Hypothalamus (tissue), 51 donors: ENCODE measurements at places on chromosomes 4 and X.

DNA sequence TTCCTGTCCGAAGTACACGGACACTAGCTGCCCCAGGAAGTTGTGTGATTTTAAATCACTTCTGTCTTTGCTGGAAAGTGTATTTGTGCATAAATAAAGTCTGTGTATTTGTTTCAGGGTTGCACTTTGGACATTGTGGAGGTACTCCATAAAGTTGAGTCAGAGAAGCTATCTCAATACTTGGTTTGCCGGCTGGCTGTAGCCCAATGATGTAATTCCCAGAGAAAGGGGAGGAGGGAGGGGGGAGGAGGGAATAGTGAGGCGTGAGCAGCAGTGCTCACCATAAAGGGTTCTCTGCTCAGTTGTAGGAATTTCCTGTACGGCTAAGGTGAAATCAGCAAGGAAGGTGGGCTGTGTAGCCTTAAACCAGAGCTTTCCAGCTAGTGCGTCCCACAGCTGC lies 7.5 kb downstream of the APEX2 start:
- no peak for DNase-seq

GRCh38 chr4:67779631-67780030 lies 25.4 kb upstream of the GNRHR start:
- DNase-seq, result no peak

DNA sequence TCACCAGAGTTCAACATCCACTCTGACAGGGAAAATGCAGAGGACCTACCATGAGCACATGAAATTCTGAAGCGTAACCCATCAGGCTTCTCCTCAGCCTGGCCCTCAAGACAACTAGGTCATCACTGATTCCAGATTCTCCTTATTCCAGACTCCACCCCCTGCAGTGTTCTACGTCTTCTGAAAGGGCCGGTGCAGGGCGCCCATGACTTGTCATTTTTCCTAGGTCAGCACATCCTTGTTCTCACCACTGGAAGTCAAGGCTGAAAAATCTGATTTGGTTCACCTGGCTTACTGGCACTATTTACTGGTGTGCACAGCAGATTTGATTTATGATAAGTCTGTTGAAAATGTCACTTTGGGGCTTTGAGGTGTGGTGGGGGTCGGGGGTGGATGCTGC lies 140.9 kb upstream of the KLF3 start:
- no peak for DNase-seq

DNA sequence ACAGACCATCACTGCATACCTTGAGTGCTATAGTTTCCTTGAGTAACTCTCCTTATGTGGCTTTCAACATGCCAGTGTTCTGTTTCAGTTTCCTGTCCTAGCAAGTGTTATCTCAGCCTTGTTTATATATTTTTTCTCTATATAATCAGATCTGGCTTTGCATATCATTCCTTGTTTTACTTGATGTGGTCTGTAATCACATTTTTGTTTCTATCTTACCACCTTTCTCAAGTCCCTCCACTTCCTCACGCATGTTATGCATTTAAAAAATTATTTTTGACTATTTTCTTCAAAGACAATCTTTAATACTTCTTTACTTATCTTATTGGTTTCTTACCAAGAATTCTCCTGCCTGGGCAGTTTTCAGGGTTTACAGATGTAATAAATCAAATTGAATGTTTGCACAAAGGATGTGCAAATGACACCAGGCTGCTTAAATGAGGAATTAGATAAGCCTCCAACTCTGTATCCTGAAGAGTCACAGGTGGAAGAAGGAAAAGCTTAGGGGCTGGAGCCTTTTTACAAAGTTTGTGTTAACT lies 351.2 kb downstream of the BMPR1B start:
- DNase-seq, result no peak

GRCh38 chrX:46070421-46070820 lies 474.8 kb downstream of the ZNF674 start:
- no peak for DNase-seq

DNA sequence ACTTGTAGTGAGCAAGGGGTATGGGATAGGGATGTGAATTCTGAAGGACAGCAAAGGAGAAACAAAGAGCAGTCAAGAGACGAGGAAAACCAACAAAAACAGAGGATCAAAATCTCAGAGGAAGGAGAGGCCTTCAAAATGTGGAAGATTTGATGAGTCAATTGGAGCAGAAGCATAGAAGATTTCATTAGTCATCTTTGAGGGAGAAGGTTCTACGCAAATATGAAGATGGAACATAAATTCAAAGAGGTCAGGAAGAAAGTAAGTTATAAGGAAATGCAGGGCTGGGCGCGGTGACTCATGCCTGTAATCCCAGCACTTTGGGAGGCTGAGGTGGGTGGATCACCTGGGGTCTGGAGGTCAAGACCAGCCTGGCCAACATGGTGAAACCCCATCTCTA lies 35.4 kb downstream of the MID2 start:
- no peak for DNase-seq

- no peak for DNase-seq
Measured at GRCh38 chr4:41957634-41958033, 22.4 kb downstream of the TMEM33 start.

DNA sequence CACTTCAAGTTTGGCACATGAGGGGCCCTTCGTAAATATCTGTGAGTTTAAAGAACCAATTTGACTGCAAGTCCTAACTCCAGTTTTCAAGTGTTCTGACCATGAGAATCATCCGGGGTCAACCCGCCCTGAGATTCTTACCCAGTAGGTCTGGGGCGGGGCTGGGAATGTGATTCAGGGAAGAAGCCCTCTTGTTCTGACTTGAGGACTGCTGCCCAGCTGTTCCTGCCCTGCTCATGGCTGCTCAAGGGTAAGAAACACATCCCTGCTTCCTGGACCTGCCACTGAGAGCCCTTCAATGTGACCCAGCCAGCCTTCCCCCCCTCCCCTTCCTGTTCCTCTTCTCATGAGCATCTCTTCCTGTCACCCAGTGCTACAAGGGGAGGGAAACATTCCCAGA lies 92.7 kb upstream of the PGRMC2 start:
- DNase-seq, result no peak

DNA sequence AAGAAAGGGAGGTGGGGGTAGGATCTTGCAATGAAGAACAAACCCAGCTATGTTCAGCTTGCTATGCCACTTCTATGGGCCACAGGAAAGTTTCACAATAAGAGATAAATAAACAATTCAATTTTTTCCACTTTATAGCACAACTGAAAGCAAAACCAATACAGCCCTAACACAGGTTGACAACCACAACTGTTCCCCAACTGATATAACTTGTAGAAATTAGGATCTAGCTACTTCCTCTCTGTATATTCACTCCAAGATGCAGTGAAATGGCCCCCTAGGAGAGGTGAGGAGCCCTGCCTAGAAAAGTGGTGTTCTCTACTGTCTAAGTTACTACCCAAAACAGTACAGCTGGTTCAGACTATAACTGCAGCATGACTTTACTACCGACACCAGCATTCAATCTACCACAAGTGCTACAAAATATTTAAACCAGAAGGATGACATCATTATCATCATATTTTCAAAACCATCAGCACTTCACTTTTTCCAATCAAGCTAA lies 77.0 kb downstream of the FBXW7 start:
- no peak for DNase-seq

- no peak for DNase-seq
Measured at GRCh38 chrX:76434103-76434741, 6.7 kb downstream of the MAGEE1 start.

GRCh38 chr4:174716986-174717770 lies 111.9 kb downstream of the GLRA3 start:
- DNase-seq, result no peak

DNA sequence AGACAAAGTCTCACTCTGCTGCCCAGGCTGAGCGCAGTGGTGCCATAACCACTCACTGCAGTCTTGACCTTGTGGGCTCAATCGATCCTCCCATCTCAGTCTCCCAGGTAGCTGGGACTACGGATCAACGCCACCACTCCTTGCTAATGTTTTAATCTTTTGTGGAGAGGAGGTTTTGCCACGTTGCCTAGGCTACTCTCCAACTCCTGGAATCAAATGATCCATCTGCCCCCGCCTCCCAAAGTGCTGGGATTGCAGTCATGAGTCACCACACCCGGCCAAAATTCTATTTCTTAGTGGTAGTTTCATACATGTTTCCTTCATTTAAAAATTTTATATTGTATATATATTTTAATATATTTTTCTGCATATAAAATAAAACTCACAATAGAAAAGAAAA lies 125.8 kb upstream of the CLNK start:
- no peak for DNase-seq

DNA sequence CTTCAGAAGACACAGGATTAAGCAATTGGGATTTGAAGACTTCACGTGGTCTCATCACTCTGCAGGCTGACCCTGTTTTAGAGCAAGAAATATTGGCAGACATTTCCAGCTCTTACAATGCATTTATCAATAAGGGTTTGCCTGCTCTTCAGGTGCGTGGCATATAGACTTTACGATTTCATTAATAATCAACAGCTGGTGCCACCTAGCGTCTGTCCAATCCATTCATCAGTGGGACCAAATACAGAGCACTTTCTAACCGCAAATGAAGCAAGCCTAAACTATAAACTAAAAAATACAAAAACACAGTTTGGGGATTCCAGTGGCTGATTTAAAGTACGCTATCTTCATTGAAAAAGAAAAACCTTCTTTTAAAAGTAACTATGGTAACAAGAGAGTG lies 125.4 kb upstream of the DMD start:
- no peak for DNase-seq

GRCh38 chr4:114192854-114193253 lies 213.4 kb upstream of the ARSJ start:
- no peak for DNase-seq

DNA sequence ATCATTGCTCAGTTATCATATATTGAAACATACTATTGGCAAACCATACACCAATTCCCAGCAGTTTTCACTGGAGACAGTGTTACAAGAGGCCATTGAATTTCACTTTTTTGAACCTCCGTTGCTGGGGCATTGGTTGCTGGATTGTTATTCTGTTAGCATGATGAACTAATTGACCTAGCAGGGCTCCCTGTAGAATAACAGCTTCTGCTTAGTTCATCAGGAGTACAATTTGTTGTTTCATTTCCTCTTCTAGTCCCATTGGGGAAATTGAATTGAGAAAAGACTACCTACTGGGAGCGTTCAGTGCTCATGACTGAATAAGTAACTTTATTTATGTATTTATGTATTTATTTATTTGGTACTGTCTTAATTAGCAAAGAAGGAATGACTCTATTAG lies 151.6 kb downstream of the SLIT2 start:
- no peak for DNase-seq

GRCh38 chrX:147875866-147876596 lies 35.7 kb upstream of the FMR1 start:
- DNase-seq, result no peak

GRCh38 chr4:183098723-183099536 lies at the start of gene WWC2:
WWC2 (plus strand) TSS chr4:183099257; CDS start chr4:183099492, 235 bp downstream.
- DNase-seq, result peak; percentile 82

DNA sequence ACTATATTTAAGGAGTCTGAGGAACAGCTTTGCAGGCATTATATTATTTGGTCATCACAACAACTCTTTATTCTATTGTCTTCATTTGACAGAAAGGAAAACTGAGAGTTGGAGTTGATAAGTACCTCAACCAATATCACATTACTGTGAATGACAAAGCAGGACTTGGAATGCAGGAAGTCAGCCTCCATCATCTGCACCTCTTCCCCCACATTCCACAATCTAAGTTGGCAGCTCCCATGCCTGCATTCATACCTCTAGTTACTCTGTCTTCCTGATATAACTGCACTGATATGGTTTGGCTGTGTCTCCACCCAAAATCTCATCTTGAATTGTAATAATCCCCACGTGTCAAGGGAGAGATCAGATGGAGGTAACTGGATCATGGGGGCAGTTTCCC lies 356.7 kb downstream of the GALNTL6 start:
- DNase-seq, result no peak

DNA sequence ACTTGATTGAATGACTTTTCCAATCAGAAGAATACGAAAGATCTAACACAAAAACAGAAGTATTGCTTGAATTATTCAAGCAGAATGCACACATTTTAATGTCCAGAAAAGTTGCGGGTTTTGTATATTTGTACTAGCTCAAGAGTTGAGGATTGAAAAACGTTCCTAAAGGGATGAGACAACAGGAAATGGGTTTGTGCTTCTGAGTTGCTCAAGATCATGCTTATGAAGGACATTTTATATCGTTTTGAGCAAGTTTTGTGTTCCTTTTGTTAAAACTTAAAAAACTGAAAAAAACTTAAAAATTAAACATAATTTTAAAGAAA lies 353 bp upstream of the SMIM10 start:
- no peak for DNase-seq

- no peak for DNase-seq
Measured at GRCh38 chrX:47817421-47817820, 19.3 kb upstream of the ZNF81 start.

GRCh38 chr4:86967798-86968197 lies 33.0 kb downstream of the AFF1 start:
- DNase-seq, result no peak
